ENCODE measurements at places on chromosomes 12 and 14. TPM values are rescaled to one million over a fixed set of nuclear protein-coding genes. Genes with fewer than 3 reads are reported as not detected.

The PLXNC1 gene
- total RNA-seq: 0.21 TPM

DNA sequence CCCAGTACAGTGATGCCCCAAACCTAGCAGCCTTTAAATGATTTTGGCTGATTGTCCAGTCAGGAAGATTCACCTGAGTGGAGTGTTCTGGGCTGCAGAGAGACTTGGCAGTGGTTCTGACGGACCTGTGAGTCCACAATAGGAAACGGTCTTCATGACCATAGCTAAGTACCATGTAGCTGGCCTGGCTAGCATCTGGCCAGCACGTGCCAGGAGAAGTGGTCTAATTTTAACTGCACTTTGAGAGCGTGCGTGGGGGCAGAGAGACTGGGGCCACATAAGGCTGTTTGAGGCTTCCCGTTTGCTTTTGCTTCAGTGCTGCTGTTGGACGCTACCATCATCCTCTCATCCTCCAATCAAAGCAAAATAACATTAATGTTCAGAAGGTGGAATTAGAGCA is 54.7 kb downstream of the PPM1A start:
- DNase-seq: no peak

GRCh38 chr12:67853204-67853603 is 136.0 kb upstream of the IFNG-AS1 start:
- peak; percentile 53 for DNase-seq

DNA sequence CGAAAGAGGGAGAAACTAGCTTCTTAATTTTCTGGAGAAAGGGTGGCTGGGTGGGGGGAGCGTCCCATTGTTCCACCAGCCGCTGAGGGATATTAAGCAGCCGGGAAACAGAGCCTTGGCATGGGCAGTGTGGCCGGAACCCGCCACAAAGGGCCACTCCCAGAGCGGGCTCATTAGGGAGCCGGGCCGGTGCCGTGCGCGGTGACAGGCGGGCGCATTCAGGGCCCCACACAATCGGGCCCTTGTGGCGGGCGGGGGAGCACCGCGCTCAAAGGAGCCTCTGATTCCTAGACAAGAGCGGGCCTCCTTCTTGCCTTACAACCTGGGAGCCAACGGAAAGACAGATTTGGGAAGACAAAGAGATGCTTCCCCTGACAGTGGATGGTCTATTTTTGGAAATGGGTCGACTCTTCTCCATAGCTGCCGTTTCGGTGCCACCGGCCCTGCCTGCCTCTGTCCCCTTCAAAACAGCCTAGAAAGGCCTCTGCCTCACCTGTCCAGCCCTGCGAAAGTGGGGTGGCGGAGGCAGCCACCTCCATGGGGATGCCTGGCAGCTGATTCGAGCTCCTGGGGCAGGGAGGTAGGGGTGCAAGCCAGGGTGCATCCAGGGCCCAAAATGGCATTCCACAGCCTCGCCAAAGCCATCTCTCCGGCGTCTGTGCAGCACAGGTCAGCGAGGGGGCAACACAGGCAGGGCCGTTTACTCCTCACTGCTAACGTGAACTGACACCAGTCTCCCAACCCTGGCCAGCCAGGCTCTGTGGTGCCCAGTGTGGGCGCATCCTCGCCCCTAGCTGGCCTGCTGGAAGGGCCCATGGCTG is 10.9 kb downstream of the CCDC85C start:
- no peak for DNase-seq

DNA sequence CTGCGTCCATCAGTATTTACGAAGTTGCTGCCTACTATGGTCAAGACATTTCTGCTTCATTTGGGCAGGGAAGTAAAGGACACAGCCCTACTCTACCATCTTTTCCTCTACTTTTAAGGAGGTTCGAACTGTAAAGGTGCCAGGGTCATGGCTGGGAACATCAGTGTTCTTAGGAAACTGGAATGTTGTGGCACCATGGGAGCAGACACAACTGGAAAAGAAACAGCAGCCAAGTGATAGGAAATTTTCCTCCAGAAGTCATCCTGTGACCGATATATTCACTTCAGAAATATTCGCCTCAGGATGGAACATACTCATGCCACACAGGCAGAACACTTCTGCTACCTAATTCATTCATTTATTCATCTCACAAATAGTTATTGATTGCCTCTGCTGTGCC is 104.4 kb downstream of the ETV6 start:
- no peak for DNase-seq

DNA sequence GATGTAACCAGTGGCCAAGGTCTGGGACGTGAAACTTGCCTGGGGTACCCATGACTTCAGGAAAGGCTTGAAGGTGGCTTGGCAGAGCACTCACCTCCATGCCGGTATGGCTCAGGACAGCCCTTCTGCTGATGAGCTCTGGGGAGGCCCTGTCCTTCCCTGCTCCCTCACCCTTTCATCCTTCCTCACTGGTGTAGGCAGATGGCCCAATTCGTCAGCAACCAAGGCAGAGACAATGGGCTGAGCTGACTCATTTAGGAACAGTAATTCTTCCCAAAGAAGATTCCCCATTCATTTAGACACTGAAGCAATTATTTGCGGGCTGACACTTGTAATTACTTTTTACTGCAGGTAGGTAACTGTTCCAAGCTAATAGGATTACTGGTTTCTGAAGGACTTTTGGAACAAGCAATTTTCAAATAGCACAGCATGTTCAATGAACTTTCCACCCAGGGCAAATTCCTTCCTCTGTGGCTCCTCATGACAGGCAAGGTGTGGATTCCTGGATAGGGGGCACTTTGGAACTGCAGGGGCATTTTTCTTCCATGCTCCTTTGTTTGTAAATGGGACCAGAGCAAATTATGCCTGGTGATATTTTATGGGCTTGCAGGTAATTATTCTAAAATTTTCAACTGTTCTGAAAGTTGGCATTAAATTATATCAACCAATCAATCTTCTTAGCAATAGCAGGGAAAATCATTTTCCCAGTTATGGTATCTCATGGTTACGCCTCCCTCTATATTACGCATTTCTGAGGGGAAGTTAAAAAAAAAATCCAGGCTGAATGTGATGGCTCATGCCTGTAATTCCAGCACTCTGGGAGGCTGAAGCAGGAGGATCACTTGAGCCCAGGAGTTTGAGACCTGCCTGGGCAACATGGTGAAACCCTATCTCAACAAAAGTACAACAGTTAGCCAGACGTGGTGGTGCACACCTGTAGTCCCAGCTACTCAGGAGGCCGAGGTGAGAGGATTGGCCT is 24.1 kb upstream of the NRDE2 start:
- DNase-seq: peak; percentile 3

GRCh38 chr14:78282437-78282836 is 112.3 kb downstream of the NRXN3 start:
- no peak for DNase-seq

GRCh38 chr12:13436696-13437391 is 240.3 kb downstream of the EMP1 start:
- no peak for DNase-seq

DNA sequence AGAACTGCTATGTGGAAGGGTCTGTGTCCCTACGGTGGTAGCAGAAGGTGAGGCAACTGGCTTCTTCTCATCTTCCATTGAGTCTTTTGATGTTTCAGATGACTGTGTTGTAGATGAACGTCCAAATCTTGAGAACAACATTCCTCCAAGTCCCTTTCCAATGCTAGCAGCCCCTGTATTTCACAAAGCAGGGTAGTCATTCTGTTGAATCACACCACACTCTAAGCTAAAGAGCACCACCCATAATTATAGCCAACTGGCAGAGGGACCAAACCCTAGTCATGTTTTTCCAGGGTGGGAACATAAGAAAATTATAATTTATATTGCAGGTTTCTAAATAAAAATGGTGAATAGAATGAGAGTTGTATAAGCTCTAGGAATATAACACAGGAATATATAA is 98.7 kb downstream of the DDHD1 start:
- DNase-seq: peak; percentile 40

Data from HFFc6 (cell line).